ENCODE measurements at places on chromosomes 7 and 10.

GRCh38 chr10:122740640-122741039 lies 41.0 kb upstream of the C10orf120 start:
- DNase-seq = no peak

DNA sequence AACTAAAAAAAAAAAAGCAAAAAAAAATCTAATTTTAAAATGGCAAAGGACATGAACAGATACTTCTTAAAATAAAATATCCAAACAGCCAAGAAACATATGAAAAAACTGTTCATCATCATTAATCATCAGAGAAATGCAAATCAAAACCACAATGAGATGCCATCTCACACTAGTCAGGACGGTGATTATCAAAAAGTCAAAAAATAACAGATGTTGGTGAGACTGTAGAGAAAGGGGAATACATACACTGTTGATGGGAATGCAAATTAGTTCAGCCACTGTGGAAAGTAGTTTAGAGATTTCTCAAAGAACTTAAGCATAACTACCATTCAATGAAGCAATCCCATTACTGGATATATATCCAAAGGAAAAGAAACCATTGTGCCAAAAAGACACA lies 30.2 kb downstream of the COBL start:
- DNase-seq = no peak

- peak; percentile 98 for DNase-seq
Observed at GRCh38 chr10:45470098-45471012, 96.3 kb downstream of the ALOX5 start.

DNA sequence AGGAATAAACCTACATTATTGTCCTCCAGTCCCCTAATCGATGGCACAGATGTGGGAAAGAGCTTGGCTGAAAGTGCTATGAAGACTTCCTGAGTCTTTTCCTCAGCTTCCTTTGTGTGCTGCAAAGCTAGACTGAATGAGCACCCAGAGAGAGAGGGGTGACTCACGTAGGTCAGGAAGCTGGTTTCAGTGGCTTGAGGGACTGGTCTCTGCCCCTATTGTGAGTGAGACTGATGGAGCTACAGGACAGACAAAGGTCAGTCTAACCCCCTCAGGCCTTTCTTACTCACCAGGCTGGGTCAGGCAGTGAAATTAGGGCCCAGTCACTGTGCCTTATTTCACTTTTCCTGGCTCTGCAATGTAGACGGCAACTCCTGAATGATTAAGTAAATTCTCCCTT lies 171.1 kb upstream of the GRB10 start:
- DNase-seq = peak; percentile 15

Data from hematopoietic multipotent progenitor cell treated with erythropoietin and hydrocortisone succinate and interleukin-3 and kit ligand, for 4 days (in vitro differentiated cells).